ENCODE measurements at places on chromosomes 6 and 20.

- no peak for DNase-seq
Measured at GRCh38 chr20:63619505-63619904, 7.4 kb downstream of the GMEB2 start.

DNA sequence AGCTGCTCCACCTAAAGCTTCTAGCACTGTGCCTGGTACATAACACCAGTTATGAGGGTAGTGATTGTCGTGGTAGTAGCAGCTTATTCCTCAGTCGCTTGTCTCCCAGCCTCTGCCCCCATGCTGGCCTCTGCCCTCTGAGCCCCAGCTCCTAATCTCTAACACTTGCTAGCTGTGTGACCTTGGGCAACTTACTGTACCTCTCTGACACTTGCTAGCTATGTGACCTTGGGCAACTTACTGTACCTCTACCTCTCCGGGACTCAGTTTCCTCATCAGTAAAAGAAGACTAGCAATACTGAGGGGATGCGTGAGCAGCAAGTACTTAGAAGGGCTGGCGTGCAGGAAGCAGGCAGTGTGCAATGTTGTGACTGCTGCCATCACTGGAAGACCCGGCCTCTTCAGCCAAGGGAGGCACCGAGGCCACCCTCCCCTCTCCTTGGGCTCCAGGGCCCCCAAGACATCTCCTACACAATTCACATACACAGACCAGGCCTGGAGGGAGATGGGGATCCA lies 9.9 kb downstream of the MDFI start:
- DNase-seq, result no peak

DNA sequence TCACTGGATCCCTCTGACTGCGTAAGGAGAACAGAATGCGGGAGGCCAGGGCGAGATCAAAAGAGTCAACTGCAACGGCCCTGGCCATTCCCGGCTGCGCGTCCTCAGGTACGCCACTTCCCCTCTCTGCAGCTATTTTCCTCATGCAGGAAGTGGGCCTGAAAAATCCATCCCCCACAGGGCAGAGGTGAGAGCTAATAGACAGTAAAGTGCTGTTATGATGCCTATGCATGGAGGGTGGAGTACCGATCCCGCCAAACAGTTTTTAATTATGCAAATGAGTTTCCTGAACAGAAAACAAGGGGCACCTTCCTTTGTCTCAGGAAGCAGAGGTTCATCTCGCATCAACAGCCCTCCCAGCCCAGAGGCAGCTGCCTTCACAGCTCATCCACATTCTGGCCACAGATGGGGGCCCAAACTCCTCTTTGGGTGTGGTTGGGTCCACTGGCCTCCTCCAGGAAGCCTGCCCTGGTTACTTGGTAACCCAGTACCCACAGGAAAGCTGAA lies 9.3 kb downstream of the PREX1 start:
- DNase-seq, result peak; percentile 55

DNA sequence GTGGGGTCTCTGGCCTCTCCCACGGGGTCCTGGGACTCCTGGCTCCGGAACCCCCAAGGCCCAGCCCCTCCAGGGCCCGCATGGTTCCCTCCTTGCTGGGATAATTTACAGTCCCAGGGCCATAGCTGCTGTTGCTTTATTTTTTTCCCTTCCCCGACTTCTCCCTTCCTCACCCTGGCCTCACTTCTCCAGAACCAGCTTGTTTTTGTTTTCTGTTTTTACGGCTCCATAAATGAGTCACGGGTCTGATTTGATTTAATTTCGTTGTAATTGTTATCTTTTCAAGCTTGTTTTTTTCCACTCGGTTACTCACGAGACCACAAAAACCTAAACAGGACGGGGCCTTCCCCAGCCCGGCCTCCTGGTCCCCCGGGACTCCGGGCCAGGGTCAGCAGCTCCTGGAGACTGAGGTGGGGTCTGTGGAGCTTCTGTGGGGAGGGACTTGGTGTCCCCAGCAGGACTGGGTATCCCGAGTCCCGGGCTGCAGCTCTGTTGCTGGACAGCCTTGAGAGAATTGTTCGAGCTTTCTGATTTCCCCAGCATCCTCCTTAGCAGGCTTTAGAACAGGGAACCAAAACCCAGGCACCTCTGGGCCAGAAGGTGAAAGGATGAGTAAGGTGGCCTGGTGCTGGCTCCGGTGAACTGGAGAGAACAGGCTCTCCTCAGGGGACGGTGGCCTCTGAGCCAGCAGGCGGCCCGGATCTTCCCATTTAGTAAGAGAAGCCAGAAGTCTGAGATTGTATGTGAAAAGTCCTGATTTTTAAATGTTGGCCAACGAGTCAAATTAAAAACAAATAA lies 94.9 kb downstream of the CEBPB start:
- no peak for DNase-seq

- no peak for DNase-seq
Measured at GRCh38 chr6:89148016-89148750, 2.3 kb downstream of the PM20D2 start.
